Activated CD4-positive, alpha-beta T cell treated with anti-CD3 and anti-CD28 coated beads, Interleukin-2, amount 50 U/mL, for 4 hours (primary cell): ENCODE measurements at places on chromosomes 4 and X.

- no peak for DNase-seq
Observed at GRCh38 chr4:42397635-42398170, 415 bp downstream of the SHISA3 start.

DNA sequence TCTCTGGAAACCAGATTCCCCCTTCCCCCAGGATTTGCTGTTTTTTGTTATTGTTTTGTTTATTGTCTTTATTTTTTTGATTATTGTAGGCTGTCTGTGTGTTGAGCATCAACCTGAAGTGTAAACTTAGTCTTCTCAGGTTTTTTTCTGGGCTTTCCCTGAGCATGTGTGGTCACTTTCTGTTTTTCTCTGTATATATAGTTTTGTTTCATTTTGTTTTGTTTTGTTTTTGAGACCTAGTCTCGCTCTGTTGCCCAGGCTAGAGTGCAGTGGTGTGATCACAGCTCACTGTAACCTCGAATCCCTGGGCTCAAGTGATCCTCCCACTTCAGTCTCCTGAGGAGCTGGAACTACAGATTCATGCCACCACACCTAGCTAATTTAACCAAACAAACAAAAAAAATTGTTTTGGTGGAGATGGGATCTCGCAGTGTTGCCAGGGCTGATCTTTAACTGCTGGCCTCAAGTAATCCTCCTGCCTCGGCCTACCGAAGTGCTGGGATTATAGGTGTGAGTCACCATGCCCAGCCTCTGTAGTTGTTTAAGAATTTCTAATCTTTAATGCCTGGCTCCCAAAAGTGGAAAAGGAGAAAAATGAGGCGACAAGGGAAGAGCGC is 9.1 kb downstream of the IL13RA1 start:
- DNase-seq: no peak

GRCh38 chr4:18214411-18215055 is 193.0 kb upstream of the LCORL start:
- DNase-seq: no peak

- no peak for DNase-seq
Observed at GRCh38 chrX:107477406-107477805, 28.0 kb downstream of the FRMPD3 start.

- DNase-seq: no peak
Observed at GRCh38 chr4:98385831-98386230, 124.6 kb downstream of the RAP1GDS1 start.

GRCh38 chr4:151029537-151029936 is 14.5 kb upstream of the LRBA start:
- no peak for DNase-seq

DNA sequence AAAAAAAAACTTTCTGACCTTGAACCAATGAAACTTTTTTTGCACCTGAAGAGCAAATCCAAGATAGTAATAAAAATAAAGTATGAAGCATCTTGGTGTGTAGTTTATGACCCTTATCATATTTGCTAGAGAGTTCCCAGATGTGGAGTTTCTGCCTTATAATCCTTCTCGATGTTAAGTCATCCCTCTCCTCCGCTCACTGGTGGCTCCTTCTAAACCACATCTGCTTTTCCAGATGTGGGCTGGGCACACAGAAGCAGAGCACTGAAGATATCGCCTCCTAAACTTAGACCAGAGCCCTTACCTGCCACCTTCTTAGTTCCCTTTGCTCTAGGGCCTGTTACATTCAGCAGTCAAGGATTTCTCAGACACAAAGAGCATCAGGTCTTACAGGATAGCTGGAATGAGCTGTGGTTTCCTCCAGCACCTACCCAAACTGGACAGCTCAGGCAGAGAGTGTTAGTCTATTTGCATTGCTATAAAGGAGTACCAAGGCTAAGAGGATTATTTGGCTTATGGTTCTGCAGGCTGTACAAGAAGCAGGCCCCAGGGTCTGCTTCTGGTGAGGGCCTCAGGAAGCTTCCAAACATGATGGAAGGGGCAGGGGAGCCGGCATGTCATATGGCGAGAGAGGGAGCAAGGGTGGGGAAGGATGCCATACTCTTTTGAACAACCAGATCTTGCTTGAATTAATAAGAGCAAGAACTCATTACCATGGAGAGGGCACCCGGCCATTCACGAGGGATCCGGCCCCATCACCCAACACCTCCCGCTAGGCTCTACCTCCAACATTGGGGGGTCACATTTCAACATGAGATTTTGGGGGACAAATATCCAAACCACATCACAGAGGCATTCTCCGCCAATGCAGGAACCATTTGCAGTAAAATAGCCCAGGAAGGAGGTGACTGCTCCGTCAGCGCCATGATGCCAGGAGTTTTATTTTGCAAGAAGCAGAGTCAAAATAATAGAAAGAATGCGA is 75.6 kb upstream of the HELT start:
- DNase-seq: no peak

GRCh38 chr4:57504139-57504538 is 394.0 kb upstream of the IGFBP7 start:
- no peak for DNase-seq

DNA sequence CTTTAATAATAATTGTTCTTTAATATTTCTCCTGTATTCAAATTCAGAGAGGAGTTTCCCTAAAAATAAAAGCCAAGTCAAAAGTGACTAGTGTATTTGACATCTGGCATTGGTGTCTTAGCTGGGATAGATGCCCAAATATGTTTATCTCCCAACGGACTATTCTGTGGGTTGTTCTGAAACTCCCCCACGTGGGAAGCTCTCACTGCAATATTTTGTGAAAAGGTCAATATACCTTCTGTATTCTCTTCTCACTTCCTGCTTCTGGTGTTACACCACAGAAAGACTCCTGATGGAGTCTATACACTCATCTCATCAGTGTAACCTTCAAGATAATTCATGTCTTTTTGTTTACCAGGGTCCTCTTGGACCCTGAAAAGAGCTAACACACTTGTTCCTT is 2052.8 kb upstream of the TENM3 start:
- DNase-seq: no peak

DNA sequence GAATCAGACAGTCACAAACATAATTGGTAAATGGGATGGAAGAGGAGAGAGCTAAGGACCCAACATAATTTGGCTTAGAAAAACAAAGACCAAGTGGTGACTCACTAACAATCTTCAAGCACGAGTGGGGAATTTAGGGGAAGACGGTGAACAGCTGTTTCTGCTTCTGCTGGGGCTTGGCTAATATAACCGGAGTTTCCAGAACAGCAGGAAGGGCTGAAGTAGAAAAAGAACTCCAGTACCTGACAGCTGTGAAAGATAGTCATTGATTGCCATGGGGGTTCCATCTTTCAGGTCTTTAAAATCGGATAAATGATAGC is 290.9 kb upstream of the LDB2 start:
- no peak for DNase-seq

GRCh38 chr4:8394806-8395205 is 45.7 kb downstream of the ACOX3 start:
- no peak for DNase-seq

- no peak for DNase-seq
Observed at GRCh38 chrX:38860106-38861013, 59.1 kb downstream of the MID1IP1 start.

- no peak for DNase-seq
Observed at GRCh38 chr4:70908993-70909556, 6.9 kb downstream of the MOB1B start.

DNA sequence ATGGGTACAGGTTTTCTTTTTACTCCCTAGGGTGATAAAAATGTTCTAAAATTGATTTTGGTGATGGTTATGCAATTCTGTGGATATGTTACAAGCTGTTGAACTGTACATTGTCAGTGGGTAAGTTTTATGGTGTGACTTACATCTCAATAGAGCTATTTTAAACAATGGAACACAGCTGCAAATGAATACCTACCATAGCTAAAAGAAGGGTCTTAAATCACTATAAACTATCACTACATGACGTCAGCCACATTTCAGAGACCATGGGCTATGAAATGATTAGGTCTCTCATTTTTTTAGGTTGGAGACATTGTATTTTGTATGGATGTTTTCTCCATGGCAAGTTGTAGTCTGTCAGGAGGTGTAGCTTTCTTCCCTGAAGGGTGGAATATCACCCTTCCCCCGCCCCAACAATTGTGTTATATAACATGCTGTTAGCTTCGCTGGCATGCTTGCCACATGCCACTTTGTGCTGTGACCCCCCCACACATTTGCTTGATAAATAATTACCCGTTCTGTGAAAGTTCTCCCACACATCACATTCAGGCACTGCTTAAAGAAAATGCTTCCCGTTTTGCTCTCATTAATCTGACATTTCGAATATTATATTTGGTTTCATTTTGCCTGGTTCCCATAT is 159.7 kb downstream of the ARHGAP10 start:
- no peak for DNase-seq

GRCh38 chrX:17656035-17656418 is 81.3 kb upstream of the SCML1 start:
- DNase-seq: no peak

GRCh38 chrX:51975360-51975759 is 81.9 kb downstream of the MAGED1 start:
- DNase-seq: no peak

GRCh38 chr4:66923081-66923865 is 622.0 kb downstream of the CENPC start:
- DNase-seq: no peak

GRCh38 chr4:38634047-38634759 is 29.8 kb upstream of the KLF3 start:
- DNase-seq: no peak

DNA sequence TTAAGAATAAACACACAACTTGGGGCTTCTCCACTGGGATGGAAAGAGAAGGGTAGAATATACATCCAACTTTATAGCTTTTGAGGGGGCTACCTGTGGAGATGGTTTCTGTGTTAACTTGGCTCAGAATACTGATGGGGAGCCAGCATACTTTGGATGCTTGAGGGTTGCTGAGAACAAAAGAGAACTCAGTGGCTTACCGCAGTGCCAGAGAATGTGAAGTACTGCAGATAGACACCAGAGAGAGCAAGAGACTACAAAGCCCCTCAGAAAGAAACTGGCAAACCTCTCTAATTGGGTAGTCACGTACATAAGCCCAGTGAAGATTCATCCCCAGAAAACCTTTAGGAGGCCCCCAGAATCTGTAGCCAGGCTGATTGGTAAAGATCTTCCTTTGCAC is 214.4 kb downstream of the DCHS2 start:
- DNase-seq: no peak

GRCh38 chrX:104310090-104310489 is 55.4 kb upstream of the ESX1 start:
- no peak for DNase-seq

DNA sequence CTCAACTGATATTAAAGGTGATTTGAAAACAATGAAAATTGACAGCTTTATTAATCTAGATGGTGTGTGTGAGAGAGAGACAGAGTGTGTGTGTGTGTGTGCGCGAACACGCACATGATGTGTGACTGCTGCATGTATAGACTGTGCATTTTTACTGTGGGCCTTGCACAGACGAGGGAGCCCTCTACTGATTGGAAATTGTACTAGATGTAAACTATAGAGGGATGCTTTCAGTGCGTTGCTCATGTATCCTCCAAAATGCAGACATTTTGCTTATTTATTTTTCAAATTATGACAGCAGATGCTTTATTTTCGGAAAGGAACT is 168.4 kb upstream of the GK2 start:
- no peak for DNase-seq

GRCh38 chr4:23932901-23933308 is 43.1 kb upstream of the PPARGC1A start:
- DNase-seq: no peak

DNA sequence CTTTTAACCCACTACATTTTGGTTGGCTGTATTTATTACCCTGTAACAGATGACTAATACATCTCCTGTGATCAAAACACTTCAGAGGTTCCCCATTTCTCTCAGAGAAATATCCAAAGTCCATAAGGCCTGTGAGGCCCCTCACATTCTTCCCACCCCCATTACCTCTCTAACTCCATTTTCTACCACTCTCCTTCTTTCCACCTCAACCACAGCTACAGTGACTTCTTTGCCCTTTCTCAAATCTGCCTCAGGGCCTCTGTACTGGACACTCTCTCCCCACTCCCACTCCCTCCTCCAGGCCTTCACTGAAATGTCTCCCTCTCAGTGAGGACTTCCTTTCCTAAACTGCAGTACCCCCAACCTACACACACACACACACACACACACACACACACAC is 8.4 kb upstream of the TMEM144 start:
- no peak for DNase-seq

DNA sequence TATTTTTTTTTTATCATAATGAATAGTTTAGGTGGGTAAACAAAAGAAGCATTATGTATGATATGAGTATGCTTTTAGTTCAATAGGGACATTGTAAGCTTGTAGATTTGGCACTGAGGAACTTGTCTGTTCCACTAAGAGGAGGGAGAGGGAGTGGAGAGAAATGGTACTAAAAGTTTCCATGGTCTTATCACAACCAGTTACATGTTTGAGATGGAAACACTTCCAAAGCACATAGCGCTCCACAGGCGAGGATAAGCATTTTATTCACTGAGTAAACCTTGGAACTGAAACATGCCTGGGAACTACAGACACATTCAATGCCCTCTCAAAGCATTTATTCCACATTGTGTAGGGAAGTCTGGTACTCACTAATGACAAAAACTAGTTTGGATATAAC is 15.5 kb downstream of the MYOZ2 start:
- DNase-seq: no peak

DNA sequence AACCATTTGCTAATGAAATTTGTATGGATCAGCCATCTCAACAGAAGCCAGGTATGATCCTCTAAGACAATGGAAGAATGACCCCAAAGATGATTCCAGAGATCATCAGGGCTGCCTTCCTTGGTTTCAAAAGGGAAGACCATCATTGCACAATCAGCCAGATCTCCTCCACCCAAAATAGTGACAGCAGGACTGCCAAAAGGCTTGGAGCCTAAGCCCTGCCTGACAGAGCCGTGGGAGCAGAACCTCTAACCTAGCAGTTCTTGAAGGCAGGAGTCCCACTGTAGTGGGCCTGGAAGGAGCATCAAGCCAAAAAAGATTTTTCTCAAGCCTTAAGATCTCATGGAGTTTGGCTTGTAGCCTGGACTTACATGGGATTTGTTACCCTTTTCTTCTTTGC is 226.0 kb downstream of the RASL11B start:
- DNase-seq: no peak

DNA sequence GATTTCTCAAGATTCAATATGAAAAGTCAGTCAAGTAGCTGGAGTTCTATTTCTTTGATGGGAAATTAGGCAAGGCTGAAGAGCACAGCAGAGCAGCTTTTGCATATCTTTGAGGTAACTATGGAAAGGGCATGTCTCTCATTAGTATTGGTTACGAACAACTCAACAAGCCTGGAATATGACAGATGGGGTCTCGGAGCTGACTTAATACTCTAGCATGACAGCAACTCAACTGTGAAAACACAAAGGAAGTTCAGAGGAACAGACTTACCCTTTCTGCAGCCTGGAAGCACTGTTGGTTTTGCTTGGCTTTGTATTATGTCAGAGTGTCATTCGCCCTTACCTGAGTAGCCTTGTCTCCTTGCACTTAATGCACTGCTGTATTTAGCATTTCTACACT is 79.9 kb upstream of the AADAT start:
- no peak for DNase-seq

- no peak for DNase-seq
Observed at GRCh38 chrX:97882306-97882705, 998.6 kb downstream of the RPA4 start.
